ENCODE measurements at places on chromosomes 3 and 15. TPM values are rescaled to one million over a fixed set of nuclear protein-coding genes. Genes with fewer than 3 reads are reported as not detected.

DNA sequence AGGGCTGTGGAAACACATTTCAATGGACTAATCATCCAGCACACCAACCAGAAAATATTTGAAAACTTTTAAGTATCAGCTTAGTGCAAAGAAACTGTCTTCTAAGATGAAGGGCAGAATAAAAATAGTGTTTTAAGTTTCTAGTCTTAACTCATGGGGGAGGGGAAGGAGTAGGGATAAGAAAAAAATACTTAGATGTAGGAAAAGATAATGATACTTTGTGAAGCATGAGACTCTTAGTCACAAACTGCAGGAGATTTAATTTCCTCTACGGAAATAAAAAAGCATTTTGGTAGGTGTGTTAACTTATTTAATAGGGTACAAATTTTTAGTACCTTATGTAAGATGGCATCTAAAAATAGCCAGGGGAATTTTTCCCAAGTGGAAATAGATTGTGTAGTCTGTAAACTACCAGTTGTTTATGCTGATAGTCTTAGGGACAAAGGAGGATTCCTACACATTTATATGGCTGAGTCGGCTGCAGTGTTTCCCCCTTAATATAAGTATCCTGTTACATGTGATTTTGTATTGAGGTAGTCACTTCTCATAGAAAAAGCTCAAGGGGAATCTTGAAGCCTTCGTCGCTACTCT, 78.2 kb upstream of the GBE1 start:
- no peak for DNase-seq

DNA sequence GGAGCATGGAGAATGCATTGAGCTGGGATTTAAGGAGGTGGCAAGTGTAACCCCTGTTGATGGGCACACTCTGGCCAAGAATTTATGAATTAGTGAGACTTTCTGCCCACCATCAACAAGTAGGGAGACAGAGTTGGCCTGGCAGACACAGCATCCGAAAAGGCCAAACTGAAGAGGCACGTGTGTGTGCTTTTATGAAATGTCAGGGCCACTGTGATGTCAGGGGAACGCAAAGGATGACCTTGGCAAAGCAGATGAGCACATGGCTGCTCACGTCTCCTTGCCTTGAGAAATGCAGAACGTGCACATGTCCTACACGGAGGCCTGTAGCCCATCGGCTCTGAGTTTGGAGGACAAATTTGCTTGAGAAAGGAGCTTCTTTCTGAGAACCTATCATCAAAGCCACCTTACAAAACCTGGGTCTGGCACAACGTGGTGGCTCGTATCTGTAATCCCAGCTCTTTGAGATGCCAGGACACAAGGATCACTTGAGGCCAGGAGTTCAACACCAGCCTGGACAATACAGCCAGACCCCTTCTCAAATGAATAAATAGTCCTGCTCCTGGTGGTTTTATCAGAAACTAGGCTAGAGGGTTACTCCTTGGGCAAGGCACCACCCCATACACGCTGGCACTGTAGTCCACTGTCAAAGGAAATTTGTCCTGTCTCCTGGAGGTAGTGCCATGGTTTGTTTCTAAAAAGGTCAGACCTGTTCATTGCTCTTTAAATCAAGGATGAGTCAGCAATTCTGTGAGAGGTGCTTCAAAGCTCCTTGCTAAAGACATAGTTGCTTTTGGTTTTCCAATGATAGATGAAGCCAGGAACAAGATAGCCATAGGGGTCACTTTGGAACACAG, 941 bp upstream of the SH3BP5 start:
- no peak for DNase-seq

GRCh38 chr3:63972987-63973386, 50.3 kb downstream of the PSMD6 start:
- no peak for DNase-seq

The MRAS gene
- 0.19 TPM for total RNA-seq

DNA sequence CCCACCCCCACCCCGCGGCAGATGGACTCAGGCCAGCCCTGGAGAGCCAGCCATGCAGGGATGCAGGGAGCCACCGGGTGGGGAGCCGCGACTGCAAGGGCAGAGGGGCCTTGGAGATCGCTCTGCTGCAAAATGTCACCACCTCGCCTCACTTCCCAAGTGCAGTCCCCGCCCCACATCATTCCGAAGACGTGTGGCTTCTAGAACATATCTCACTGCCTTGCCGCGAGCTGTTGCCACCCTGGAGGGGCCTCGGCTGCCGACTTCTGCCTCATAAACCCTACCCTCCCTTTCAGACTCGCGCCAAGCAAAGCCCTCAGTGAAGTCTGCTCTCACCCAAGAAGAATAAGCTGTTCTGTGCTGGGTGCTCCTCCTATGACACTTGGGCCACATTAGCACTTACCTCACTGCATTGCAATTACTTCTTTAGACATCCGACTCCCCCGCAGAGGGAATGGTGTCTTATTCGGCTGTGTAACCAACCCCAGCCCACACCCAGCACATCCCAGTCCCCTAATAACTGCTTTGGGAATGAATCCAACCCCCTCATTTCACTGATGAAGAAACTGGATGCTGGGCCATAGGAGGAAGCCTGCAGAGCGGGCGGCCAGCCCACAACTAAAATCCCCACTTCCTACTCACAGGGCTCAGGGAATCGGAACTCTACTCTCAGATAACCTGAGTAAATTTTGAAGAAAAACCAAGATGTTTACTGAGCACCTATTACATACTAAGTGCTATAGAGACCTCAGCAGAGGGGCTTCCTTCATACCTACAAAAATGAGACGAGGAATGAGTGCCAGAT, 8.6 kb downstream of the TLE3 start:
- DNase-seq, result no peak

GRCh38 chr3:135929670-135930069, 35.9 kb upstream of the PPP2R3A start:
- DNase-seq, result no peak

DNA sequence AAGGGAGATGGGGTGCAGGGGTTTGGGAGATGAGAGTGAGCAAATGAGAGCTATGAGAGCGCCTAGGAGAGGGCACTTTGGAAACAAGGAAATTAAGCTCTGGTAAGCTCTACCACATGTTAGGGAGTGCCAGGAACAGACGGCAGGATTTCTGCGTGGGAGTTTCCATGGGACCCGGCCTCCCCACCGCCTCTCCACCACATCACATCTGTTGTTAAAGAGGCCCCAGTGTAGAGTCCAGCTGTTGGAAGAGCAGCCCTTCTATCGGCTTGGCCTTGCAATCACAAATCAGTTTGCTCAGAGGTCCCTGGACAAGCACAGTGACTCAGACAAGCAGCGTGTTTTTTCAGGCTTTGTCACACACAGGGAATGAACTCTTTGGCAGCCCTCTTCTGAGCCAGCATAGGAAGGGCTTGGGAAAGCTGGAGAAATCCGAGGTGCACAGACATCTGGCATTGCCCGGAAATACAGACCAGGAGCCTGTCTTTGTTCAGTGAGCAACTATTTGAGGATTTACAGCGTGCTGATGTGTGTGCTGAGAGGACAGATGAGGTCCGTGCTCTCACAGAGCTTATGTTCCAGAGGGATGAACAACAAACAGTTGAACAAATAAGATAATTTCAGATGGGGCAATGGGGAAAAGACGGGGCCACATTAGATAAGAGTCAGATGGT, 370.6 kb upstream of the PROK2 start:
- DNase-seq, result no peak

The MBD4 gene
- total RNA-seq, result 47.0 TPM

DNA sequence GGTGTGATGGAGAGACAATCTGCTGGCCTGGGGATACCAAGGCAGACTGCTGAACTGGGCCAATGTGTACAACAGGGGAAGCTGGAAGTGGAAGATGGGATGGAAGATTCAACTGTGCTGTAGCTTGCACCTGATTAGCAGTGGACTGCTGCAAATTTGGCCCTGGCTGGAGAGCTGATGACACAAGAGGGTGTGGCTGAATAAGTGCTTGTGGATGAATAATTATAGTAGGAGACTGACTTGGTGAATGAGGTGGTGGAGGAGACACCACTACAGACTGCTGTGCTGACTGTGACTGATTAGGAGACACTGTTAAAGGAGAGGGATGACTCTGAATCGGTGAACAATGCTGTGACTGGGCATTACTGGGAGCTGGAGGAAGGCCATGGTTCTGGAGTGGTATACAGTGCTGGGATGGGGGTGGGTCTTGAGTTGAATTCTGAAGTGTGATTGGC, 52.5 kb downstream of the PHC3 start:
- DNase-seq, result no peak

DNA sequence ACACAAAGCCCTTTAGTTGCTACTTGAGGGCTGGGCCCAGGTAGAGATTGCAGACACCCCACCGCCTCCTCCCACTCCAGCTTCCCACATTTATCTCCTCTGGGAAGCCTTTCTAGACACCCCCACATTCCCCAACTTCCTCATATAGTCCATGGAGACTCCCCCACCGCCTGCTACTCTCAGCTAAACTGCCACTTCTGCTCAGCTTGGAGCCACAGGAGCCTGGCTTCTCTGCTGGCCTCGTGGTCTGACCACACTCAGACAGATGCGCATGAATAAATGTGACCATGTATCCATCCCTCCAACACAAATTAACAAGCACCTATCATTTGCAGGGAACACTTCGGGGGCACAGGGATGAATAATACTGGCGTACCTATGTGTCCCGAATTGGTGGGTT, 10.5 kb upstream of the ACSBG1 start:
- no peak for DNase-seq

DNA sequence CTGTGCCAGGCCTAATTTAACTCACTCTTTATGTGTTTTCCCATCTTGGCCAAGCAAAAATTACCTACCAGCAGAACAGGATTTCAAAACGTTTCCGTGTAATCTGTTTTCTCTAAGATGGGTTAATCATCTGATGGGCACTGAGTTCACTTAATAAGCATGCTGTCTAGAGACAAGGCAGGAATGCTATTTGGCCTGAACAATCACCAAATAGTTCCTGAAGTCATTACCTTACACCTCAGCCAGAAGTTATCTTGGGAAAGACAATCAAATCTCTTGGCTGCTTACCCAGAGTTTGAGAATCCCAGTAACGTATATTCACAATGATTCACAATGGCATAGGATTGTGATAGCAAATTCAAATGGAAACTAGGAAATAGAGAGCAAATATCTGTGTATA, 779.1 kb downstream of the CADM2 start:
- DNase-seq, result no peak

GRCh38 chr3:140315955-140316354, 361.9 kb upstream of the TRIM42 start:
- DNase-seq, result no peak

GRCh38 chr15:33994005-33994615, 25.8 kb downstream of the CHRM5 start:
- DNase-seq, result no peak

- DNase-seq, result no peak
Observed at GRCh38 chr3:98531622-98532274, at the start of gene GPR15. GPR15 (plus strand) TSS chr3:98531978; CDS start chr3:98532034, 56 bp downstream.

DNA sequence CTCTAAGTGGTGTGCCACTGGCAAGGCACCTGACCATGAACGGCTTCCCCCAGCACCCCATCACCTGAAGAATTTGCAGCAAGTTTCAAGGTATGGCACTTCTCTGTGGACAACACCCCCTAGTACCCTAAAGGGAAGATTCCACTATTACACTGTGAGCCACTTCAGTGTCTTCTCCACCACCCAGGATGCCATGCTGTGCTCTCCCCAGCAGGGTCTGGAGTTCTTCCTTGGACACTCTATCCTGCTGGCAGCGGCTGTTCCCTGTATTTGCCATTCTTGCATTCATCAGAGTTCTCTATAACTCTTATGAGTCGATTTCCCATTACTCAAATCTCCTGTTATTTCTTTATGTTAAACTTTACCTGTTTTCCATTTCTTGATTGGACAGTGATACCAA, 33.9 kb upstream of the RNU6-1 start:
- DNase-seq, result no peak

The MESP2 gene
- total RNA-seq, result not detected

The OIP5 gene
- 8.5 TPM for total RNA-seq

The USP8 gene
- total RNA-seq, result 47.3 TPM

DNA sequence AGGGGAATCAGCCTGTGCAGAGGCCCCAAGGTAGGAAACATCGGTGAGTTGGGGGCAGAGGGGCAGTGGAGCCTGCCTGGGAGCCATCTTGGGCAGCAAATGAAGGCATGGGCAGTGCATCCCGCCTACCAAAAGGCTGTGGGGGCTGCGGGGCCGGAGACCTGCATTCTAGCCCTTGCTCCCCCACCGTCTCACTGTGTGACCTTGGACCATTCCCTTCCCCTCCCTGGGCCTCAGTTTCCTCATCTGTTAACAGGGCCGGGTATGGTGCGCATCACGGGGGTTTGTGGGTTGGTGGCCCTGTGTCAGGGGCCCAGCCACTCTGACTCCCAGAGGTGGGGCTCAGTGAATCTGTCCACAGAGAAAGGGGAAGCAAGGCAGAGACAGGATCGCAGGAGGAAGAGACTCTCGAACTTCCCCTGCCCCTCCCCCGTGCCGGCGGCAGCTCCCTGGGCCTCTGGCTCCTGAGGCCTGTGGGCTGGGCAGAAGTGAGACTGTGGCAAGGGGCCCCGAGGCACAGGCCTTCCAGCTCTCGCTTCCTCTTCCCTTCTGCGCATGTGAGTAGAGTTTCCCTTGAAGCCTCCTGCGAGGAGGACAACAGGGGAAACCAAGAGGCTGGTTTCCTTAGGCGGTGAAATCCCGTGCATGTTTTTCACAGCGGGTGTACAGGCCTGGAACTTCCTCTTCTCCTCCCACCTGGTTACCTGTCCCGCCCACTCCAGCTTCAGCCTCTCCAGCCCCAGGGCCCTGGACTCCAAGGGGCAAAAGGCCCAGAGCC, 42.9 kb downstream of the IDH2 start:
- DNase-seq, result peak; percentile 32

The CASR gene
- total RNA-seq, result not detected

The BCHE gene
- not detected for total RNA-seq

The SPTSSB gene
- not detected for total RNA-seq

DNA sequence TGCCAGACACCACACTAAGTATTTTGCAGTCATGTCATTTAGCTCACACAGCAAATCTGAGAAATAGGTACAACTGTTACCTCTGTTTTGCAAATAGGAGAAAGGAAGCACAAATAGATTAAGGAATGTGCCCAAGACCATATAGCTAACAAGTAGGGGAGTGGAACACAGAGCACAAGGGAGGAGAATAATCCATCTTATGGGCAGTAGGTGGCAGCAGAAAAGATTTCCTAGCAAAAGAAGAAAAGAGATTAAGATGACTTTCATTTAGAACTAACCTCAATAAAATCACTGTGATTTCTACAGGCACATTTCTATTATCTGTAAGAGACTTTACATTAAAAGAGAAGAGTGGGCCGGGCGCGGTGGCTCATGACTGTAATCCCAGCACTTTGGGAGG, 49.1 kb downstream of the NR1I2 start:
- DNase-seq, result no peak

DNA sequence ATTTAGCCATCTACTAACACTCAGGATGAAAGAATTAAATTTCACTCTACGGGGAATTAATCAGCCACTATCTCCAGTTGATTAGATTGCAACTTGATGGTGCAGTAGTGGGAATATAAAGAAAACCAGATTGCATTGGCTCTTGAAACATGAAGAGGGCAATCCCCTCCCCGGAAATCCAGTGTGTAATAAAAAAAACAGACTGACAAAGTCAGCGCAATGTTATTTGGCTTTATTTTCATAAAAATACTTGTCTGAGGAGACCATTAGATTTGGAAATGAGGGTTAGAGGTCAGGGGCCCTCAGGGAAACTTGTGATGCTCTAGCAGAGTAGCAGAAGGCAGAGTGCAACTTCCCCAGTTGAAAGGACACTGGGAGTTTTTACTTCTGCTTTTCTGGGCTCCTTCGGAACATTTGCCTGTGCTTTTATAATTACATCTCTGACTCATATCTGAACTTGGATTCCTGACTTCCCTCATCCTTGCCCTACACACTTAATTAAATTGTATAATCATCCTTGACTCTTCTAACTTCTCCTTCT, 326.8 kb downstream of the TUSC7 start:
- DNase-seq, result no peak

Measured in activated T-cell treated with anti-CD3 and anti-CD28 coated beads, Interleukin-2, amount 50 U/mL, for 4 hours (primary cell).